ENCODE measurements at places on chromosomes 12 and 14.

DNA sequence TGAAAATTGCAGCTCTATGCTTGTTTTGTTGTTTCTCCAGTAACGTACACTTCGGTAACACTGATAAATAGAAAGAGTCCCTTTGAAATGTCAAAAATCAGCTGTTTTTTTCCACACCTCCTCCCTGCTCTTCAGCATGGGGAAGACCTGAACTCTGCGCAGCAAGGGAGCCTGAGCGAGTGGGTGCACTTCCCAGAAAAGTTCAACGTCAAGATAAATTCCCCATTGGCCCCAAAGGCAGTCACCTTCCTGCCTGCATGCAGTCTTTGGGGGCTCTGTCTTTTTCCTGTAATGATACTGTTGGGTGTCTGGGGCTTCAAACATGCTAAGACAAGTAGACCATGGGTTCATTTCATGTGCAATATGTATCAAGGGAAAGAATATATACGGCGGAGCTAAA, 8.8 kb upstream of the FOXG1 start:
- no peaks in the 10 kb centered on the region for H3K4me1 ChIP-seq
- H3K4me3 ChIP-seq: no peak overlapping the region
- peaks cover 15% of the 10 kb centered on the region for H3K36me3 ChIP-seq
- no peak for DNase-seq

GRCh38 chr14:53701108-53701875, 255.3 kb downstream of the BMP4 start:
- no peak overlapping the region for H3K4me3 ChIP-seq
- H3K27me3 ChIP-seq: no peaks in the 10 kb centered on the region
- H3K4me1 ChIP-seq: no peaks in the 10 kb centered on the region
- no peaks in the 10 kb centered on the region for H3K36me3 ChIP-seq

DNA sequence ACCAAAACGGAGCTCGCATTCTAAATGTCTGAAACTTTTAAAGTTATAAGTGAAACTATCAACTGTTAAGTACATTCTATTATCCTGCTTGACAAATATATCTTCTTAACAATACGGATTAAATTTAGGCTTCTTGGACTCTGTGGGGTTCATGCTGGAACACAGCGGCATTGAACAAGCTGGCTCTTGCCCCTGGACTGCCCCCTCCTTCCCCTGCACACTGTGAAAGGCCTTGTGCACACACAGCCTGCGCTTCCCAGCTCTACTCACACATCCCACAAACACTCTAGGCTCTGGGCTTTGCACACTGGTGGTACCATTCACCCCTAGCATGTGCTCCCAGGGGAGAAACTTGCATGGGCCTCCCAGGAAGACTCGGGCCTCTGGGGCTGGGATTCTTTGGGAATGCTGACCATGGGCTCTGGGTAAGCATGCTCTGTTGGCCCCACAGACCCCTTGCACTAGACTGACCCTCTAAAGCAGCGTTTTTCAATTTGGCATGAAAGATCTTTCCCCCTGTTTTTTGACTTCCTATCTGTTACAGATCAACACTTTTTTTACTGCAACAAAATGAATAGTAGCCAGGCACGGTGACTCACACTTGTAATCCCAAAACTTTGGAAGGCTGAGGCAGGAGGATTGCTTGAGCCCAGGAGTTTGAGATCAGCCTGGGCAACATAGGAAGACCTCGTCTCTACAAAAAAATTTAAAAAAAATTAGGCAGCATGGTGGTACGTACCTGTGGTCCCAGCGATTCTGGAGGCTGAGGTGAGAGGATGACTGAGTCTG, 96.2 kb upstream of the CPM start:
- no peak overlapping the region for H3K4me3 ChIP-seq
- no peaks in the 10 kb centered on the region for H3K36me3 ChIP-seq
- no peak for DNase-seq
- H3K27ac ChIP-seq: no peak overlapping the region

GRCh38 chr12:53190108-53190729, 9.5 kb upstream of the CSAD start:
- peaks cover 49% of the 10 kb centered on the region for H3K4me1 ChIP-seq
- H3K4me3 ChIP-seq: no peak overlapping the region
- H3K27me3 ChIP-seq: no peaks in the 10 kb centered on the region
- H3K27ac ChIP-seq: peak overlapping the region; percentile 80
- peaks cover 86% of the 10 kb centered on the region for H3K36me3 ChIP-seq

DNA sequence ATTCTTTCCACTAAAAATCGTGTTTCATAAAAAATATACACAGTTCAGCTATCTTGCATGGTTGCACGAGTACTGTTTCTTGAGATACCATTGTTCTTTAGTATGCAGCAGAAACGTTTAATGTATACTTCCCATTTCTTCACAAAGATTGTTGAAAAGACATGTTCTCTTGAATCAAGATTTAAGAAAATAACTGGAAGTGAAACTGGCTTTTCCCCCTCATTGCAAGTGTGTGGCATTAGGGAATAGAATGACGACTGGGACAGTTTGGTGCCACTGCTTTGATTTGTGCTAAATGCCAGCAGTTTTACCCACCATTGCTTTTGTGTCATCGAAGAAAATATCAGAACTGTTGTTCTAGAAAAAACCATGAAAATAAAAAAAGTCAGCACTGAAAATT, 20.3 kb upstream of the DHRS2 start:
- H3K27me3 ChIP-seq: no peaks in the 10 kb centered on the region
- H3K36me3 ChIP-seq: no peaks in the 10 kb centered on the region
- no peak overlapping the region for H3K4me3 ChIP-seq
- H3K27ac ChIP-seq: no peak overlapping the region
- DNase-seq: no peak
